ENCODE measurements at places on chromosomes 12 and 14.

DNA sequence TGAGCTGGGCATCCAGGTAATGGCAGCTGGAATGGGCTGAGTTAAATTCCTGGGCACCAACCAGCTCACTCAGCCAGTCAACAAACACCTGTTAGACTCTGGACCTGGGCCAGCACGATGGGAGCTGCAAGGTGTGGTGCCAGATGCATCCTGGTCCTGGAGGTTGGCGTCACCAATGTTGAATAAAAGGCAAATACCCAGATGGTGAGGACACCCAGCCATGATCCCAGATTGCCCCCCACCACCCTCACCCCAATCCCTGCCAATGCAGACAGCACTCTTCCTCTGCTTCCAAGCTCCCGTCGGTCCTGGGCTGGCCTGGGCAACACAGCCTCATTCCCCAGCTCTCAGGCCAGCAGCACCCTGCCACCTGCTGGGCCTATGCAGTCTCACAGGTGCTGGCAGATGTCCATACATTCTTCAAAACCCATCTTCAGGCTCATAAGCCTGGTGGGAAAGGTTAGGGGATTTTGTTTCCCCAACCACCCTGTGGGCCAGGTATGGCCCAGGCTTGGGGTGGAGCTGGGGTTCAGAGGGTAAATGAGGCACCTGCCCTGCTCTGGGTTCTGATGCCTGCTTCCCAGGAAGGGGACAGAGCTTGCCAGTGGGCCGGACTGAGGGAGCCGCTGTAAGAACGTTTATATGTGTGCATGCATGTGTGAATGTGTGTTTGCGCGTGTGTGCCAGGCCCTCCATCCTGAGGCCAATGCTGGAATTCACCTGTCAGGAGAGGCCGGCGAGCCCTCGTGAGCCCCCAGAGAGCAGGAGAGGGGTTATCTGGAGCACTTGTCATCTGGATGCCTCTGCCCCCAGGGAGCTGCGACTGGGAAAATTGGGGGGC is 58.0 kb downstream of the LGMN start:
- no peak for DNase-seq

GRCh38 chr14:102883089-102883541 is 39.3 kb upstream of the AMN start:
- no peak for DNase-seq

GRCh38 chr14:68694516-68695235 is 98.2 kb downstream of the ZFP36L1 start:
- DNase-seq: no peak

GRCh38 chr12:93913845-93914244 is 234.5 kb upstream of the PLXNC1 start:
- no peak for DNase-seq

GRCh38 chr12:33529810-33530209 is 90.2 kb upstream of the SYT10 start:
- no peak for DNase-seq

DNA sequence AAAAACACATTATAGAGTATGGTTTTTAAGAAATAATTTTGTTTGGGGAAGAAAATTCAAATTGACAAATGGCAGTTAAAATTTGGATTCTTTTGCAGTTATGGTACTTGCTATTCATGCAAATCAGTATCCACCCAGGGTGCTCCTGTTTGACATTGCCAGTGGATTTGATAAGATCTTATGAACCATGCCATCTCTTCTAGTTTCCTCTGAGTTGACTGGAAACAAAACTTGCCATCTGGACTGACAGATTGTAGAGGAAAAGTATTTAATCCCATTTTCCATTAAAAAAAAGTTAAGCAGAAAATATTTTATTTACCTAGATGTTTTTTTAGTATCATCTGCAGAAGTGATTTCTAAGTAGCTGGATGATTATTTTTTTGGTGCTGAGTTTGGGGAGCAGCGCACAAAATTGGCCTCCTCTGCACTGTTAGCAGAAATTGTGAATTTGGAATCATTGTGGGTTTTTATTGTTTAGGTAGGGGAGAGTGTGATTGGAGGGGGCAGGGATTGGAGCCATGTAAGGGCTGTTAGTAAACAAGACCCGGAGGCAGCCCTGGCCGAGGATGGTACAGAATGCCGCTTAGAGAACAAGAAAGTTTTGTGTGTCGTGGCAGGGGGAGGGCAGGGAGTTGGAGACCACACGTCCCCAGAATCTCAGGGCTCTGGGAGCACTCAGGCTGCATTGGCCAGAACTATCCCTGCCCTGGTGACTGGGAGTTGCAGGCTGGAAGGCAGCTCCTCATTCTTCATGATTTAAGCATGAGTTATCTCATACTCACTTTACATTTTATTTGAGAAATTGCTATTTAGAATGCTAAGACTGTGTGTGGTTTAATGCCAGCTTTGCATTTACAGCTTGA is 56.6 kb downstream of the WDR20 start:
- DNase-seq: no peak

DNA sequence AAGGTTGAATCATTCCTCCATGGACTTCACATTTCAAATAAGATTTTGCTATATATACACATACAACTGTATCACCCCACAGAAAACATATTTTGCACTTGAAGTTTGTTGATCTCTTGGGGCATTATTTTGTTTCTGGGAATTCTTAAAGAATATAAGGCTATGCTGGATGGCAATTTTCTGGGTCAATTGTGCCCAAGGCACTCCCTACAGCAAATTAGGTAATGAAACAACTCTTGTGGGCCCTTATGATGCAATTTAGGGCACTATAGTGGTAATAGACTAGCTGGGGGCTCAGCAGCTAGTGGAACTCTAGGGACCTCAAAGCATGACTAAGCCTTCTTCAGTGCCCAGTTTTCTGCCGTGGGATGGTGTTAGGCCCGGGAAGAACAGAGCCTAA is 444.4 kb downstream of the NRXN3 start:
- DNase-seq: no peak

DNA sequence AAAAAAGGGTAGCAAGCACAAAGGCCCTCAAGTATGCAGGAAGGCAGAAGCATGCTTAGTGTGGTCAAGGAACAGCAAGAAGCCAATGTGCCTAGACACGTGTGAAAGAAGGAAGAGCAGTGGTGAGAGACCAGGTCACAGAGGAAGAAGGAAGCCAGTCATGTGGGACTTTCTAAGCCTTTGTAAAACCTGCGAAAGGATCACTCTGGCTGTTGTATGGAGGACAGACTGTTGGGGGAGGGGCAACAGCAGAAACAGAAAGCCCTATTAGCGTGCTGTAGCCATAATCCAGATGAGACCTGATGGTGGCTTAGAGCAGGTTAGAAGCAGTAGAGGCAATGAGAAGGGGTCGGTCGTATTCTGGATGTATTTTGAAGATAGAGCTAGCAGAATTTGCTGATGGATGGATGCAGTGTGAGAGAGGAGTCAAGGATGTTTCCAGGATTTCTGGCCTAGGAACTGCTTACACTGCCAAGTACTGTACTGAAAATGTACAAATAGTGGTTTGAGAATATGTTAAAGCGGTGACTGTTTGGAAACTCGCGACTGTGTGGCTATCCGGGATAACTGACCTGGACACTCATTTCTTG is 5.7 kb upstream of the MLF2 start:
- no peak for DNase-seq

DNA sequence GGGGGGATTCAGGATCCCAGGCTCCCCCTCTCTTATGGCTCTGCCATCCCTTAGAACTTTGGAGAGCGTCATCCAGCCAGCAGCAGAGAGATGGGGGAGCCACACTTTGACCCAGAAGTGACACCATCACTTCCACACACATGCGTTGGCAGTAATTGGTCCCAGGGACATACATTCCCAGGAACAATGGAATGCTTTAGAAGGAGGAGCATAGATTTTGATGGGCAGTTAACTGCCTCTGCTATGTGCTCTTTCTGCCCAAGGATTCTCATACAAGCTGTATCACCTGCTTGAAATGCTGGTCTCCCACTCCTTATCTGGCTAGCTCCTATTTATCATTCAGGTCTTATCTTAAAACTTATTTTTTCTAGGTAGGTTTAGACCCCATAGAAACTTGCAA is 109.0 kb upstream of the RPH3A start:
- DNase-seq: no peak

DNA sequence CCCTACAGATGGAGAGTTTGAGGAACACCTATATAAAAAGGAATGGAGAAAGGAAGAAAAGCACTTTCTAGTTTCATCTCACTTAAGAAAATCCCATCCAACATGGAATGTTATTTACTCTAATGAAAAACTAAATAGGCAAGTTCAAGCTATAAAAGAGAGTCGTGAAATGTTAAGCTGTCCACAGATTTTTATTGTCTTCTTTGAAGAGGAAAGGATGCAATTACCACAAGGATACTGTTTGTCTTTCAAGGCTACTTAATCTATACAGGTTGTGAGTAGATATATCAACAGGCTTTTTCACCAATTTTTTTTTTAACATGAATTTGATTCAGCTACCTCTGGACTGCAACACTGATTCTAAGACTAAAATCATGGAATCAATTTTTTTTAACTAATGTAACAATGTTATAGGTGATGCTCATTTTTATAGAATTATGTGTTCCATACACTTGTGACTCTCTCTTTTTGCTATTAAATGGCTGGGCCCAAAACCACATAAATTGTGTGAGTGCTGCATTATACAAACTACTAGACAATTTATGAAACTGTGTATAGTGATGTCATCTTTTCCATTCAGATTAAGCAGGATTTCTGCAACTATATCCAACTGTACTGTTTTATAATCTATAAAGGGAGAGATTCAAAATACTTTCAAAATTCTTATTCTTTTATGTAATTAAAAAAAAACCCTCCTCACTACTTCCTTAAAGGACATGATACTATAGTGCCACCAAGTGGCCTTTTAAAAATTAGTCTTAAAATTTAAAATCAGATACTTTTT is 26.8 kb upstream of the BMAL2 start:
- no peak for DNase-seq

DNA sequence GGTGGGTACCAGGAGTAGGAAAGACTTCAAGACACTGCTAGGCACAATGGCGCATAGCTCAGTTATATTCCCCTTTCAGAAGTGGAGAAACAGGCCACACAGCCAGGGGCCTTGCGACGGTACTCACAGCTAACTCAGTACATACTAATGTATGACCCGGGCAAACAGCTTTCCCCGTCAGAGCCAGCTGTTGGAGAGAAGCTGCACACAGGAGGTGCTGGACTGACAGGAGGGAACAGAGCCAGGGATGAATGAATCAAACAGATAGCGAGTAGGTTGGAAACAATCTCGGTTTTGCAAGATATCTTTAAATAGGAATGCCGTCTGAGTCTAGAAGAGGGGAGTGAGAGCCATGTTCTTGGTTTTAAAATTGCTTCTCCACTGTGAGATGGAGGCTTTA is 45.5 kb downstream of the PRIMA1 start:
- no peak for DNase-seq

GRCh38 chr14:82094829-82095345 is 561.2 kb upstream of the SEL1L start:
- DNase-seq: no peak

GRCh38 chr12:128991716-128992115 is 138.4 kb downstream of the GLT1D1 start:
- no peak for DNase-seq

DNA sequence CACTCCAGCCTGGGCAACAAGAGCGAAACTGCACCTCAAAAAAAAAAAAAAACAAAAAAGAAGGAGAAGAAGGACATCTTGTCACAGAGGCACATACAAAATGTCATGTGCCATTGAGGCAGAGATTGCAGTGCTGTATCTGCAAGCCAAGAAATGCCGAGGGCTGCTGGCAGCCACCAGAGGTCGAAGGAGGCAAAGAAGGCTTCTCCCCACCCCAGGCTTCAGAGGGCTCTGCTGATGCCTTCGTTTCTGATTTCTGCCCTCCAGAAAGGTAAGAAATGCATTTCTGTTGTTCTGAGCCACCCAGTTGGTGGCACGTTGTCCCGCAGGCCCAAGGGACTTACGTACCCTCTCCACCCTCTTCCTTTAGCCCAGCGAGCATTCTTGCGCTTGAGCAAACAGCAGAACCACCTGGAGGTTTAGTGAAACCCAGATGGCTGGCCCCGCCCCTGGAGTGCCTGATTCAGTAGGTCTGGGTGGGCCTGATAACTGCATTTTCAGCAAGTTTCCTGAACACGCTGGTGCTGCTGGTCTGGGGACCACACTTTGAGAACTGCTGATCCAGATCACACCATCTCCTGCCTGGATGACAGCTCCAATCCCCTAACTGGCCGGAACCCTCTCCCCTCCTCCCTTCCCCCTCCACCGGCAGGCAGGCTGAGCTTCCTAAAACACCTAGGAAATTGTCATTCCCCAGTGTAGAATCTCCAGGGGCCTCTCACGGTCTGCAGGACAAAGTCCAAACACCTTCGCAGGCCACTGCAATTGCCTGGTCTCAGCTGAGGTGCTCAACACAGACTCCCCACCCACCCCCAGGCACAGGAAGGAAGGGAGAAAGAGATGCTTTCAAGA is 21.1 kb upstream of the SCARB1 start:
- no peak for DNase-seq

DNA sequence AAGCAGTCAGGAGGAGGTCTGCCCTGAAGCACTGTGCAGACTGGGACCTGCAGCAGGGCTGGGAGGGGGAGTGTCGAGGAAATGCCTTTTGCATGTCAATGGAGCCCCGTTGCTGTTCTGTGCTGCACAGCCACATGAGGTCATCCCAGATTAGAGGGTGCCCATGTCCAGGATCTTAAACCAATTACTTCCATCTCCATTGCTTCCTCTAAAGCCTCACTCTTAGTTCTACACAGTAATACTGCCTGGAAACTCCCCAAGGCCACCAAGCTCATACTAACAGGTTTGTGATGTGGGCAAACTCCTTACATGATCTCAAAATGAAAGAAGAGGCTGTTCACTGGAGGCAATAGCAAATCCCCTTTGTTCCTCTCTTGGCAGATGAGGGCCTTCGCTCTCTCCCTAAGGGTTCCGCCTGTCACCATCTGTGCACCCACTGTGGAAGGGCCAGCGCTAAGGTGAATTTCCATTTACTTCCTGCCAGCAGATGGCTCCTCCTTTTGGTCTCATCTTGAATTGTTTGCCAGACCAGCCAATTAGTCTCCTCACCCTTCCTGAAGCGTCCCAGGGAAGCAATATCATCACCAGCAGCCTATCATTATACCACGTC is 35.4 kb upstream of the LTA4H start:
- DNase-seq: no peak

DNA sequence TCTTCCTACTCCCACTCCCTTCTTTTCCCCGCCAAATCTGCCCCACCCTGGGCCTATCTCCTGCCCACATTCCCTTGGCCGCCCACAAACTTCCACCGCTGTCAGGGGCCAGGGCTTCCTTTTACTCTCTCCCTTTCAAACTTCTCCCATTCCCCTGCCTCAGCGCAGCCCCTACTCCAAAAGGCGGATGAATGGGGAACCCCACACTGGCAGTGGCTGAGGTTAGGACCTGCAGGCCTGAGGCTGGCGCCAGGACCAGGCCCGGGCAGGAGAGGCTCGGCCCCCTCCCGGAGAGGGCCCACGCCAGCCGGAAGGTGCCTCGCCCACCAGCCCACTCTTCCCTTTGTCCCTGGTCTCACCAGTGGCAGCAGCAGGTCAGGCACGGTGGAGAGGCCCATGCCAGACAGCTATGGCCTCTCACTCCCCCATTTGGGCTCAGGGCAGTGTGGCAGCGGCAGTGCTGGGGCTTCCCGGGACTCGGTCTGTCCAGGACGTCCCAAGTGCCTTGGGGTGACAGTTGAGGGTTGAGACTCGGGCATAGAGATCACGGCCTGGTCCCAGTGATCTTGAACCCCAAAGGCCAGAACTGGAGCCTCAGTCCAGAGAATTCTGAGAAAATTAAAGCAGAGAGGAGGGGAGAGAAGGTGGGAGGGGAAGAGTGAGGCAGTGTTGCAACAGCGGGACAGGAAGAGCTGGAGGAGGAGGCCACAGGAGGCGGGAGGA is at the start of gene TNFRSF1A:
Gene TNFRSF1A (minus strand): TSS at position 660 of the 723 bp plus-strand sequence. CDS start 262 bp downstream, at position 398.
- DNase-seq: no peak
